ENCODE measurements at places on chromosomes 5 and 9. TPM values are rescaled to one million over a fixed set of nuclear protein-coding genes. Genes with fewer than 3 reads are reported as not detected.

DNA sequence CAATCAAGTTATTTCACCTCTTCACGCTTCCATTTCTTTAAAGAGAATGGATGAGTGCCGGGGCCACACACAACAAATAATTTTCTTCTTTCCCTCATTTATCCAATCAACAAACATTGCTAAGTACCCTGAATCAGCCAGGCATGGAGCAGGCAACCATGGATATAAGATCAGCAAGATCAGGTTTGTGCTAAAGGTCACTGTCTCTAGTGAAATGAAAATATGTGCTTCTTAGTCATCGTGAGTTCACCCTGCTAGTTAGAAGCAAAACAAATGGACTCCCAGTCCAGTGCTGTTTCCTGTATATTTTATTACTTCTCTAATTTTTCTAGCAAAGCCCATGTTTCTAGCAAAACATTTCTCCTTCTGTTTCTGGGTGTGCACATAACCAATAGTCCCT lies 629.2 kb downstream of the BNC2 start:
- no peak for DNase-seq

DNA sequence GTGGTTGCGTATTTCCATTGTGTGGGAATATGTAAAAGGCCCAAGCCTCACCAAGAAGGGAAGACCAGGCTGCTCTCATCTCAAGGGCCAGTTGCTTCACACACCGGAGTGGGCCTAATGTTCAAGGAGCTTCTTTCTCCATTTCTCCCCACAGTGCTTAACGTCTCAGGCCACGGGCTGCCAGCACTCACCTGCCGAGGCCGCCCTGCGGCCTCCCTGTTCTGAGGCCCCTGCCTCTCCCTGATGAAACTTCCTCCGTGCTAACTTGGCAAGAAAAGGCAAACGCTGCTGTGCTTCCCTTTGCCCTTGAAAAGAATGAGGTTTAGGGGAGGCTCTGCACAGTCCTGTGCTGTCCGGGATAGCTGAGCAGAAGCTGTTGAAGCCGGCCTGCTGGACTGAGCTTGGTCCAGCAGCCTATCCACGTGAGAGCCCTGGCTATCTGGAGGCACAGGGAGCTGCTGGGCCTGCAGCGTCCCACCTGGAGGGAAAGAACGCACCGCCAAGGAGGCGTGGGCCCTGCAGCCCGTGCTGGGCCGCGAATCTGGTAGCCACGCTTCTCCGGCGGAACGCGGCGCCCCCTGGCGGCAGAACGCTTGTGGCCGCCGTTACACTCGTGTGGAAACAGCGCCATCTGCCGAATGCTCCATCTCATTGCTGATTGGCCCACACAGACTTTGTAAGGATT lies 73.5 kb upstream of the PRSS3 start:
- peak; percentile 96 for DNase-seq

C5orf58 gene
- total RNA-seq, result not detected

DNA sequence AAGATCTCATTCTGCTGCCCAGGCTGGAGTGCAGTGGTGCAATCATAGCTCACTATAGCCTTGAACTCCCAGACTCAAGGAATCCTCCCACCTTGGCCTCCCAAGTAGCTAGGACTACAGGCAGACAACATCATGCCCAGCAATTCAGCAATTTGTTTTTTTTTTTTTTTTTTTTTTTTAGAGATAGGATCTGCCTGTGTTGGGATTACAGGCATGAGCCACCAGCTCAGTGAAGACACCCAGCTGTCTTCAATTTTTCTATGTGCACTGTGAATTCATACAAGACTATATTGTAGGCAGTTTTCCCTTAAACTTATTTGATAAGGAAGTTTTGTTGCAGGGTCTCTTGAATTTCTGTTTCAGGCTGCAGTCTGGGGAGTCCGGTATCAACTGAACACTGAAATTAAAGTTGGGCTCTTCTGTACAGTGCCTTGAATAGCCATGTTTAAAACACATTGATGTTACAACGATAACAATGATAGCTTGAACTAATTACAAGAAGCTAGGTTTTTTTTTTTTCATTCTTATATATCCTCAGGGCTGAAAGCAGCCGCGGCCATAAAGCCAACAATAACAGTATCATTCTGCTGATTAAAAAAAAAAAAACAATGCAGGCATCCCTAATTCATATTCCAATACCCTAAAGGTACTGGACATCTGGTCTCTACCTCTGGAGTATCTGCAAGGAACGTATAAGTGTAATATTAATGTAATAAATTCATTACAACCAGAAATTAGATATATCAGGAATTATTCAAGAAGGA lies 63.5 kb downstream of the MPDZ start:
- DNase-seq, result no peak

Measured in posterior vena cava (tissue), 2 donors.